ENCODE measurements at places on chromosomes 7 and 10.

GRCh38 chr10:78065611-78066010 lies 31.9 kb downstream of the RPS24 start:
- DNase-seq, result no peak

DNA sequence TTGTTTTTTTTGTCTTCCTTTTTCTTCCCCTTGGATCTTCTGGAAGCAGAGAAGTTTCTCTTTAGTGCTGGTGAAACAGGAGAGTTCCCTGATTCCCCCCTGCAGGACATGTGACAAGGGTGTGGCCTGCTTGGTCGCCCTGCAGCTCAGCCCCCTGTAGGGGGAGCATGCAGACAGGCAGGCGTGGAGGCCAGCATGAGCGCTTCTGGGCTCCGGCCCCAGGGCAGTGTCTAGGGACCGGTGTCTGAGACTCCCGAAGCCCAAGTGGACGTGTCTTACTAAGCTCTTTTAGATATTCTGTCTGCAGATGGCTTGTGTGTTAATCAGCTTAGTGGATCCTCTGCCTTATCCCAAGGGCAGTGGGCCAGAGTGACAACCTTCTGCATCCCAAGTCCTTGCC lies 26.1 kb downstream of the PRSS58 start:
- DNase-seq, result no peak

- DNase-seq, result no peak
Observed at GRCh38 chr10:49509771-49510303, 29.1 kb downstream of the ERCC6 start.

DNA sequence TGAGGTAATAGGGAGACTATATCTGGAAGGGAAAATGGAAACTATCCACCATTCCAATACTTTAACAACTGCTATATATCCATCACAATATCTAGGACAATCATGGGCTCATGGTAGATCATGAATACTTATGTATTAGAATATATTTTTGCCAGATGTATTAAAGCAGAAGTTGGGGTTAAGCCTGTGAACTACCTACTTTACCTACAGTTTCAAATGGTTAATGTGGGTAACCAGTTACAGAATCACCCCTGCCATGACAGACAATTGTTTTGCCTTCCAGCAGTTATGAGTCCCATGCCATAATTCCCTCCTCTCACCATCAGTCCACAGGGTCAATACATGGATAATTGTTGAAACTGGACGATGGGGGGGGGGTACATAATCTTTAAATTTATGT lies 29.9 kb upstream of the RAPGEF5 start:
- no peak for DNase-seq

- no peak for DNase-seq
Observed at GRCh38 chr7:48025624-48026023, 3.3 kb downstream of the SUN3 start.

DNA sequence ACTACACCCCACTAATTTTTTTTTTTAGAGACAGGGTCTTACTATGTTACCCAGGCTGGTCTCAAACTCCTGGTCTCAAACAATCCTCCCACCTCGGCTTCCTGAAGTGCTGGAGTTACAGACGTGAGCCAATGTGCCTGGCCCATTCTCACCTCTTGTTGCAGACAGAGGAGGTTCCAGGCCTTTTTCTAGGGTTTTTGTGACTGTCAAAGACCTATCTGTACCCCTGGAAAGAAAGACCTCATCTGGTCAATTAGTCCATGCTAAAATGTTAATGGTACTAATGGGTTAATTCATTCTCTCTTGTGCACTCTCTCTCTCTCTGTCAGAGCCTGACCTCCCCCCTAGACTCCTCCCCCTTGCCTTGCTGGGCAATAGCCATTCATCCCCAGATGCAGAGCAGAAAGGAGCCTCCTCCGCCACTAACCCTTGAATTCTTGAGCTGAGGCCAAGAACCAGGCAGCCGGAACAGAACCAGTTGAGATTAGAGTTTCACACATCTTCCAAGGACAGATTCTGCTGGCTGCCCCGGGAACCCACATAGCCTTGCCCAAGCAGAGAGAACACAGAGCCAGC lies 209.7 kb downstream of the SKIDA1 start:
- DNase-seq, result no peak

GRCh38 chr10:126465771-126466170 lies 77.5 kb upstream of the ADAM12 start:
- no peak for DNase-seq

DNA sequence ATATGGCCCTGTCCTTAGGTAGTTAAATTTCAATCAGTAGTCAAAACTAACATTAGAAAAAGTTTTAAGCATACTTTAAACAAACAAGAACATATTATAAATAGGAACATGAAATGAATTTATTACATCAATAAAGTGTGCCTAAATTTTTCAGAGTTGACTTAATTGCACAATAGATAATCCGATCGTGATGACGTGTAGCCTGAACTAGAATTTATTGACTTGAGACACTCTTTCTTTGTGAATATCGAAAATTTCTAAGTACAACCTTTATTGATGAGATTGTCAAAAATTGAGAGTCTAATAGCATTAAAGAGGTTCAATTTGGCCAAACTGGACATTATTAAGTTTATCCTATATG lies 56.0 kb downstream of the CALD1 start:
- no peak for DNase-seq

DNA sequence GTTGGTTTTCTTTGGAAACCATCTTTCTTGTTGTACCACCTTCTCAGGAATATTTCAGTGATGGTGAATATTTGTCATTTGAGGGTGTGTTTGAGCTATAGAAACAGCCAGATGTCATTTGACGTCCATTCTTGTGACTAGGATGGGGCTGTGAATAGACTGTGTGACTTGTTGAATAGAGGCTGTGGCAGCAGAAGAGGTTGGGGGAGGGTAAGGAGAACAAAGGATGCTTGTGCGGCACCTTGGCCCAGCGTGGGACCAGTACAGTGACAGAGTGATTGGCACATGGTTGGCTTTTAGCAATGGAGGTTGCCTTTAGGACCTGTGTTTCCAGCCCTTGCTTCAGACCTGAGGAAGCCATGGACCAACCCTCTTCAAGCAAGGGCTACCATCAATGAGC lies 11.3 kb downstream of the DMBT1 start:
- no peak for DNase-seq

- no peak for DNase-seq
Observed at GRCh38 chr10:91340613-91341362, 69.4 kb upstream of the HECTD2 start.

GRCh38 chr10:30386801-30387588 lies 37.9 kb upstream of the MTPAP start:
- DNase-seq, result no peak

DNA sequence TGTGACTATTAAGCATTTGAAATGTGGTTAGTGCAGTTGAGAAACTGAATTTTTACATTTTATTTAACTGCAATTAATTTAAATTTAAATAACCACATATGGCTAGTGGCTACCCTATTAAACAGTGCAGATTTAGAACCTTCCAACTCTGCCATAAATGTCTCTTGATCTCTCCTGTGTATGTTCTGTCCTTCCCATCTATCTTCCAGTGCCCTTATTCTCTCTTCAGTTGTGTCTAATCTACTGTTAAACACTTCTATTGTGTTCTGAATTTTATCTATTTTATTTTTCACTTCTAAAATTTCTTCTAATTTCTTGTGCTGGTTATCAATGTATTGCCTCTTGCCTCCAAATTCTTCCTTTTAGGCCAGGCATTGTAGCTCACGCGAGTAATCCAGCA lies 105.0 kb downstream of the CUL2 start:
- no peak for DNase-seq

DNA sequence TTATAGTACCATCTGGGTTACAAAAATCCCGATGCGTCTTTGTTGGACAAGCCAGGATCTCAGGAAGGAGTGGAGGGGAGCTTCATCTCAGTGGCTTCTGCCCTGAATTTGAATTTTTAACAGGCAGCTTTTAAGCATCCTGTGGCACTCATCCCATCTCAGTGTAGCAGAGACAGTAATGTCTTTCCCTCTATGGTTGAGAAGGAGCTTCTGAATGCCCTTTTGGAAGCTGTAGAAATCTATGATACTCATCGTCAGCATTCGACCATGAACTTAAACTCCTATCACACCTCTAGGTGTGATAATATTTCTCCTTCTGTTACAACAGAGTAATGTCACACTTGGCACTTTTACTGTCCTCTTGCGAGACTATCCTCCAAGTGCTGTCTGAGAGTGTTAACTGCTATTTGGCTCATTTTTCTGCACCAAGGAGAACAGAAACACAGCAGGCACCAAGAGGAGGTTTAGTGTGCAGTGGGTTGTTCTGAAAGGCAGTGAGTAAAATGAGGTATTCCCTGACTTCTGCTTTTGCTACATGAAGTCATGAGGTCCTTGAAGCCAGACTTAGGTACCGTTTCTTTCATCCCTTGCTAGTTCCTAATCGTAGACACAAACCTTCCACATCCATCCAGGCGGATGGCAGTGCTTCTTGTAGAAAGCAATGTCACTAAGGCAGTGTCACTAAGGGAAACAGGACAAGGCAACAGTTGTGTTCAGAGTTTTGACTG lies 177.4 kb downstream of the CELF2 start:
- no peak for DNase-seq

DNA sequence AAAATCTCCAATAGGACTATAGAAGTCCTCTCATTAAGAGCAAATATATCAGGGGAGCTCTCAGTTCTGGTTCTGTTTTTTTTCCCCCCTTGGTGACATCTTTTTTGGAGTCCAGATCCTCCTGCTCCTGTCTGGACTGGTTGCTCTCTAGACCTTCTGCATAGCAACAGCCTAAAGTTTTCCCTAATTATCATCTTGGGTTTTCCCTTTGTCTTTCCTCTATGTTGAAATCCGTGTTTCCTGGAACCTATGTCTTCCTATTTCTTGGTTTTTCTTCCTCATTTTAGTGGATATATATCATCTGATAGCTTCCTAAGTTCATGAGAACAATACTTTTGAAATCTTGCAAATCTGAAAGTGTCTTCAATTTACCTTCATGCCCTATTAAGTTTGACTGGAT lies 29.7 kb upstream of the MTERF1 start:
- no peak for DNase-seq

DNA sequence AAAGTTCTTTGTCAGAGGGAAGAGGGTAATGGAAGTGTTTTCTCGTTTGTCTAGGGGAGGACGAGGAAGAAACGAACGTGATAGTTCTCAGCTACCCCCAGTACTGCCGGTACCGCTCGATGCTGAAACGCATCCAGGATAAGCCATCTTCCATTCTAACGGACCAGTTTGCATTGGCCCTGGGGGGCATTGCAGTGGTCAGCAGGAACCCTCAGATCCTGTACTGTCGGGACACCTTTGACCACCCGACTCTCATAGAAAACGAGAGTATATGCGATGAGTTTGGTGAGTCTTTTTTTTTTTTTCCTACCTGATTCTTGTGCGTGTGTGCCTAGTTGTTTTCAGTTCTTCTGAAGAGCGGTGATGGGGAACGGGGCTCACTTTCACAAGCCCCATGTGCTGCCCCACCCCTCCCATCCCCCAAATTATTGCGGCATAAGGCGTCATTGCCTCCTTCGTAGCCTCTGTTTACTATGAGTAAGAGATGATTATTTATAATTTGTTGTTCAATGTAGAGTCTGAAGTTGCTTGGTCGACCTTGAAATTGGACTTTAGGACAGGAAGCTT lies 98.6 kb downstream of the ARID5B start:
- DNase-seq, result no peak

DNA sequence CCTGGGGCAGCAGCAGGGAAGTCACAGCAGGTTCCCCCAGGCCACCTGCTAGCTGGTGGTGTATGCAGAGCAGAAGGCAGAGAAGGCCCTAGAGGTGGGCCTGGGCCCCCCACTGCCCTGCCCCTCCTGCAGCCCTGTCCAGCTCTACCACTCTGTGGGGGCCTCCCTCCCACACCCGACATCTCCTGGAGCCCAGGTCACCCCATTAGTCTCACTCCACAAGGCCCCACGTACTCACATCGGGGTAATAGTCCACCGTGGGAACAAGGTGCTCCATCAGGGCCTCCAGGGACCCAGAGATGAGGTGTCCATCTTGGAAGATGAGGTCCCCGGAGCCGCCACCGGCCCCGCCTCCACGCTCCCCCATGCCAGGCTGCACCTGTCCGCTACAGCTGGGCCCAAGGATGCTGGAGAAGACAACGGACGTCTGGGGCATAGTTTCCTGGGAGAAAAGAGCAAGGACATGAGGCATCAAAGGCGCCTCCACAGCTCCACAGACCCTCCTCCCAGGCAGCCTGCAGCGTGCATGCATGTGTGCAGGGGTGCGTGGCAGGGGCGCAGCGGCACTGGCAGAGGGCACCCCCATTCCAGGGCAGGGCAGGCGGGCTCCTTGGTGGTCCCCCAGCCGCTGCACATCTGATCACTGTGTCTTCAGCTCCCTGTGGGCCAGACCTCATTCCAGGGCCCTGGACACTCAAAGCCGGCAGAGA lies 61.0 kb downstream of the RASGEF1A start:
- DNase-seq, result no peak

DNA sequence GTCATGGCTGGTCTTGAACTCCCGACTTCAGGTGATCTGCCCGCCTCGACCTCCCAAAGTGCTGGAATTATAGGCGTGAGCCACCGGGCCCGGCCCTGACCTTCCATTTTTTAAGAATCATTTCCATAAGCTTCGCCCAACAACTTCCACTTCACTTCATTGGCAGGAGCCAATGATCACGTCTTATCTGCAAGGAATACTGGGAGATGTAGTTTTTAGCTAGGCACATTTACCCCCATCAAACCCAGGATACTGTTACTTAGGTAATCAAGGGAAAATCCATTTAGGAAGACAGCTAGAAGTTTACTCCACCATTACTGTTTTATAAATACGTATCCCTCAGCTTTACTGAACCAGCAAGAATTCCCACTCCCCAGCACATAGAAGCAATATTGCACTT lies 3.4 kb upstream of the CDK13 start:
- no peak for DNase-seq

DNA sequence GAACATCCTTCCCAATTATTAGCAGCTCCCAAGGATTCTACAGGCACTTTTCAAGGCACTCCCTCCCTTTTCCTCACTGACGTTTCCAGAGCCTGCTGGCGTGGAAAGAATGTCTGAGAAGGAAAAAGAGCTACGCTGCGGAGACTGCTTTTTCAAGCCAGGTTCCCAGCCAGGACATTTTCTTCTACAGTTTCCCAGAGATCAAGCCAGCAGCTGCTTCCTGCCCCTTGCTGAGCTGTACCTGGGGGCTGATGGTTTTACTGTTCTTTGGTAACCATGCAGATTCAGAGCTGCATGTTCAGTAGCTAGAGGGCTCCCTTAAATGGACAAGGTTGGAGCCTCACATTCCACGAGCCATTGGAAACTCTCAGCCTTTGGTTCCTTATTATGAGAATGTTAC lies 133.4 kb downstream of the EVX1 start:
- no peak for DNase-seq

GRCh38 chr10:112393827-112394226 lies 19.9 kb downstream of the ACSL5 start:
- DNase-seq, result no peak

- DNase-seq, result no peak
Observed at GRCh38 chr10:93672890-93673289, 29.5 kb downstream of the FRA10AC1 start.

GRCh38 chr7:98755138-98755898 lies 114.5 kb downstream of the TMEM130 start:
- no peak for DNase-seq

- DNase-seq, result no peak
Observed at GRCh38 chr10:57830877-57831560, 436.7 kb downstream of the IPMK start.

DNA sequence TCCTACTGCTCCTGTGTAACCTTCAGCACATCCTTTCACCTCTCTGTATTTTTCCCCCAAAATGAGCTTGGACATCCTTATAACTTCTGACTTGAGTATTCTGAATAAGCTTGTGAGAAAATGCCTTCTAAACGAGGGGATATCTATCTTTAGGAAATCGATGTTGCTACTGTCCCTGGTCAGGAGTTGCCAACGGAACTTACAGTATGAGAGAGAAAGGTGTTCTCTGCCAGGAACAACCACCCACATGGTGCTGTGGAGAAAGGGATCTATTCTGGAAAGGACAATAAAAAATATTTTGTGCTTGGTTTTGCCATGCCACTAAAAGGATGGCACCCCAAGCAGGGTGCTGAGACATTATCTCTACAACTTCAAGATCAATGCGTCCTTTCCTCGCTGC lies 186.6 kb upstream of the AOAH start:
- no peak for DNase-seq

Data from stimulated activated CD8-positive, alpha-beta memory T cell treated with anti-CD3 and anti-CD28 coated beads, Interleukin-2, amount 100 ng/mL, for 1 hour (primary cell).